H1 (cell line): ENCODE measurements at places on chromosomes 5 and 9. TPM values are rescaled to one million over a fixed set of nuclear protein-coding genes. Genes with fewer than 3 reads are reported as not detected.

- H3K4me1 ChIP-seq: no peaks in the 10 kb centered on the region
- H3K4me3 ChIP-seq: no peak overlapping the region
- H3K36me3 ChIP-seq: no peaks in the 10 kb centered on the region
These were observed 77.9 kb upstream of the RPS23 start for GRCh38 chr5:82356021-82356420.

DNA sequence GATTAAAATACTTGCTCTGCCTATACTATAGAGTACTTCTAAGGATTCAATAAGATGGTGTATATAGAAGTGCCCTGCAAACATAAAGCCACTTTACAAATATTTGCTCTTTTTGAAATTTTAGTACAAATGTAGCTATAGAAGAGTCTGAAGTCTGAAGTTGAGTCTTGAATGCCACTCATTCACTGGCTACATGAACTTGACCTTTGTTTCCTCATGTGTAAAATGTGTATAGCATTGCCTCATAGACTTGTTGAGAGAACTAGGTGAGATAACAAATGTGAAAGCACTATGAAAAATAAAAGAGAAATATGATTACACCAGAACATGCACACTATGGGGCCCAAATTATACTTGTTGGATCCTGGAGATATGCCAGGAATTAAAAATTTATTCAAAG is 244.7 kb downstream of the SEC61B start:
- no peaks in the 10 kb centered on the region for H3K27me3 ChIP-seq
- H3K4me1 ChIP-seq: no peaks in the 10 kb centered on the region
- no peak overlapping the region for H3K27ac ChIP-seq
- no peaks in the 10 kb centered on the region for H3K36me3 ChIP-seq

- H3K36me3 ChIP-seq: no peaks in the 10 kb centered on the region
- no peak overlapping the region for H3K4me3 ChIP-seq
- DNase-seq: no peak
- H3K27ac ChIP-seq: no peak overlapping the region
- H3K27me3 ChIP-seq: no peaks in the 10 kb centered on the region
These were observed 145.8 kb upstream of the PAPPA start for GRCh38 chr9:116007824-116008223.

Gene FOXD4L3
- total RNA-seq: 0.15 TPM in 1 of 2 replicates, not detected in the other

Gene ADGRD2
- 1.1 and 1.4 TPM in 2 replicates for total RNA-seq

DNA sequence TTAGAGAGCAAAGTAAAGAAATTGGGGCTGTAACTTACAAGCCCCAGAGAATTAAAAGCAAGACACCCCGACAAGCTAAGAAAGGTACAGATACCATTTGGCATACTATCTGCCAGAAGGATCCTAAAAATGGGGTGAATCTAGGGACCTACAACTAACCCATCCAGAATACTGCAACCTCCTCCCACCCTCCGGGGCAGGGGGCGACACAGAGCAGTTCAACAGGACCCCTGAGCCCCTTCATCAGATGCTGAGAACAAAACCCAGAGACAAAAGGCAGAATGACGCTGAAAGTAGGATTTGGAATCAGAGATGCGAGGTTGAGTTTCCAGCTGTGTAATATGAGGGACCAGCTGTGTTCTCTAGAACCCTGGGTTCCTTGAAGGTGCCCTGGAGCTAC is 71.2 kb downstream of the EPB41L4B start:
- DNase-seq: no peak
- H3K36me3 ChIP-seq: peaks cover 4% of the 10 kb centered on the region; the same call in 1 of the 2 replicates
- H3K27me3 ChIP-seq: no peaks in the 10 kb centered on the region
- H3K27ac ChIP-seq: no peak overlapping the region
- H3K4me1 ChIP-seq: peaks cover 4% of the 10 kb centered on the region; the same call in 1 of the 2 replicates
- no peak overlapping the region for H3K4me3 ChIP-seq

DNA sequence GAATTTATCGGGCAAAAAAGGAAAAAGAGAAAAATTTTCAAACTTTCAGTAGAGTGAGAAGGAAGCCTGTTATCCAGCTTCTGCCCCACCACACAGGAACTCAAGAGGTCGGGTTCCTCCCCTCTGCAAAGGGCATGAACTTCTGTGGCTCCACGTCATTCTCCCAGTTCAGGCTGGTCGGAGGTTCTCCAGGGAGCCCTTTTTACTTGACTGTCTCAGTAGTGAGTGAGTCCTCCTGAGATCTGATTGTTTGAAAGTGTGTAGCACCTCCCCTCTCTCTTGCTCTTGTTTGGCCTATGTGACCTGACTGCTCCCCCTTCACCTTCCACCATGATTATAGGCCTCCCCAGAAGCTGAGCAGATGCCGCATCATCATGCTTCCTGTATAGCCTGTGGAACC is 9.7 kb downstream of the SPINK1 start:
- no peak overlapping the region for H3K27ac ChIP-seq
- H3K4me3 ChIP-seq: no peak overlapping the region
- no peaks in the 10 kb centered on the region for H3K4me1 ChIP-seq
- no peaks in the 10 kb centered on the region for H3K36me3 ChIP-seq

DNA sequence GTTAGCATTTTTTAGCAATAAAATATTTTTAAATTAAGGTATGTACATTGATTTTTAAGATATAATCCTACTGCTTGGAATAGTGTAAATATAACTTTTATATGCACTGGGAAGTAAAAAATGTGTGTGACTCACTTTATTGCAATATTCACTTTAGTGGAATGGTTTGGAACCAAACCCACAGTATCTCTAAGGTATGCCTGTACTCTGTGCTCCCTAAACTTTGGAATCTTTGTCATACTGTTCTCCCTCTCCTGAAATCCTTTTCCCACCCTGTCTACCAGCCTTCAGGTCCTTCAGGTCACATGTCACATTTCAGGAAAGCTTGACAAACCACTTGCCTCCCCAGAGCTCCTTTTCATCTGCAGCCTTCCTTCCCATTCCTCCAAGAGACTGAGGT is 308.7 kb downstream of the SPOCK1 start:
- H3K27me3 ChIP-seq: no peaks in the 10 kb centered on the region
- no peaks in the 10 kb centered on the region for H3K36me3 ChIP-seq
- H3K27ac ChIP-seq: no peak overlapping the region
- no peaks in the 10 kb centered on the region for H3K4me1 ChIP-seq
- no peak overlapping the region for H3K4me3 ChIP-seq
- DNase-seq: no peak

Gene SPAG8
- total RNA-seq: 0.37 and 0.55 TPM in 2 replicates

DNA sequence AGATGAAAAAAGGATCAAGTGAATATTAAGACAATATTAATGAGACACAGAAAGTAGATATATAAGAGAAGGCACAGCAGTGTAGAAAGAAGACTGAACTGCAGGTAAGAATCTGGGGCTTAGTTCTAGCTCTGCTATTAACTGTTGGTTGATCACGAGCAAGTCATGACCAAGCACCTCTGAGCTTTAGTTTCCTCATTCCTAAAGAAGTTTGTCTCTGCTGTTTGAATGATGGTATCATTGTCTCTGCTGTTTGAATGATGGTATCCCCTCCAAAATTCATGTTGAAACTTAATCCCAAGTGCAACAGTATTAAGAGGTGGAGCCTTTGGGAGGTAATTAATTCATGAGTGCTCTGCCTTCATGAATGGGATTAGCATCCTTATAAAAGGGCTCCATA is 2.5 kb upstream of the NME5 start:
- H3K27ac ChIP-seq: no peak overlapping the region
- H3K27me3 ChIP-seq: no peaks in the 10 kb centered on the region
- H3K36me3 ChIP-seq: no peaks in the 10 kb centered on the region
- no peak overlapping the region for H3K4me3 ChIP-seq
- no peaks in the 10 kb centered on the region for H3K4me1 ChIP-seq

DNA sequence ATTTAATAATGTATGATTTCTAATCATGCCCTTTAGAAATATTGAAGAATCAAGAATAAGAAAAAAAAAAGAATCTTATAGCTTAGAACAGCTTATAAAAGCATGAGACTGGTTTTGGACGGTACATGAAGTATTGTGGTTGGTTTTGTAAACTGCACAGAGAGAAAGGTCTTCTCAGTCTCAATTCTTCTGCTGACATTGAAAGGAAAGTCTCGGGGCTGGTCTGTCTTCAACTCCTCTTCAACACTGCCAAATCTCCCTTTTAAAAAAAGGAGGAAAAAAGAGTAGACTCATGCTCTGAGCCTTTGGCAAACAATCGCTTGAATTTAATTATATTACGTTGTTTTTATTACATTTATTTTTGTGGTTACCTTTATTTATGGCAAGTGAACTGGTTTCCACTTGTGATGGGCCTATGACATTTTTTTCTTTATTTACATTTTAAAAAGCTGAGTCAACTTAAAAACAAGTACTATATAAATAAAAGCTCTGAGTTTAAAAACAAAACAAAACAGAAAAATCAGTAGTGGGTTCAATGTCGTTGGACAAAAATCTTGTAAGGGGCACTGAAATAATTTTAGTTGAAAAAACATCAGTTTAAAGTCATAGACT is 32.8 kb upstream of the EBF1 start:
- no peak for DNase-seq
- H3K27me3 ChIP-seq: no peaks in the 10 kb centered on the region
- H3K4me1 ChIP-seq: no peaks in the 10 kb centered on the region
- no peak overlapping the region for H3K27ac ChIP-seq

- H3K4me3 ChIP-seq: no peak overlapping the region
- H3K4me1 ChIP-seq: no peaks in the 10 kb centered on the region
- H3K27me3 ChIP-seq: no peaks in the 10 kb centered on the region
These were observed 141.5 kb downstream of the GABRG2 start for GRCh38 chr5:162209005-162209605.

Gene DCANP1
- total RNA-seq: not detected in 2 replicates

DNA sequence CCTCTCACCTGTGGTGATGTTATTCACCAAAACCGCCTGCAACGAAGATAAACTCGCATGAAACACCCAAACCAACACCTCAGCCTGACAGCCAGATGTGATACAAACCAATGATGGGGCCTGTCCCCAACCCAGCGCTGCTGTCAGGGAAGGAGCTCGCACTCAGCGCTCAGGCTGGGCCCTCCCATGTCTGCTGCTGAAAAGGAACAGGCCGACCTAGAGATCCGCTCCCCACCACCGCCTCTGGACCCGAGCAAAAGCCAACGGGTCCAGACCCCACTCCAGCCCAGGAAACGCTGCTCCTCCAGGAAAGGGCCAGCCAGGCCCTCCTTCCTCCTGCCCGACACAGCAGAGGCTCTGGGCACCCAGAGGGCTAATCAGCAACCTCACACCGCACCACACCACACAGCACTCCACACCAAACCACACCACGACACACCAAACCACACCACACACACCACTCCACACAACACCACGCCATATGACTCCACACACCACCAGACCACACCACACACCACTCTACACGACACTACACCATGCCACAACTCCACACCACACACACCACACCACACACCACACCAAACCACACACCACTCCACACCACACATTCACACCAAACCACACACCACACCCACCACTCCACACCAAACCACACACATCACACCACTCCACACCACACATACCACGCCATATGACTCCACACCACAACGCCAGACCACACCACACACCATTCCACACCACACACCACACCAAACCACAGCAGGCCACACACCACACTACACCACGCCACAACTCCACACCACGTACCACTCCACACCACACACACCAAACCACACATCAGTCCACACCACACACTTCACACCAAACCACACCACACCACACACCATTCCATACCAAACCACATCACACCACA is 46.5 kb downstream of the GOLM1 start:
- no peak overlapping the region for H3K27ac ChIP-seq
- no peaks in the 10 kb centered on the region; the same call in 1 of the 2 replicates for H3K27me3 ChIP-seq
- H3K36me3 ChIP-seq: no peaks in the 10 kb centered on the region

GRCh38 chr5:91318724-91319123 is 64.4 kb downstream of the ARRDC3 start:
- DNase-seq: no peak
- no peaks in the 10 kb centered on the region for H3K27me3 ChIP-seq
- no peak overlapping the region for H3K4me3 ChIP-seq
- no peaks in the 10 kb centered on the region for H3K4me1 ChIP-seq
- no peak overlapping the region for H3K27ac ChIP-seq

Gene SLC4A9
- total RNA-seq: 0.15 and 0.28 TPM in 2 replicates

DNA sequence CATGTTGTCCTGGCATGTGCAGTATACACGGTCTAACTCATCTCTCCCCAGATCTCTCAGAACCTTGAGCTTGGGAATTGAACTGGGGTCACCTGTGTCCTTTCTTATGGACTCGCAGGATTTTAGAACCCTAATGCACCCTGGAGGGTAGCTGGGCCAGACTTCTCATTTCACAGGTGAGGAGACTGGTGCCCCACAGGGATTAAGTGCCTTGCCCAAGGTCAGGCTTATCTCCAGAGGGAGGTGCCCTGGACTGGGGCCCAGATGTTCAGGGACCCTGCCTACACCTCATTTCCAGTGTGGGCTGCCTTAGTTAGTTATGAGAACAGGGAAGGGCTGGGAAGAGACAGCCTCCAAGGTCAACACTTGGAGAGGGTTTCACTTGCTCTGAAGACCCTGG is 4.0 kb upstream of the NUP214 start:
- no peak overlapping the region for H3K27ac ChIP-seq
- H3K4me1 ChIP-seq: 0 out of 2 replicates have a peak, but pooled peaks cover 3% of the 10 kb centered on the region
- DNase-seq: no peak
- no peak overlapping the region for H3K4me3 ChIP-seq

Gene RASGRF2
- total RNA-seq: 27.7 and 29.5 TPM in 2 replicates

Gene THBS4
- total RNA-seq: 12.8 and 14.2 TPM in 2 replicates

Gene CCL27
- total RNA-seq: not detected in 2 replicates

Gene CDO1
- total RNA-seq: 25.4 and 26.1 TPM in 2 replicates

Gene MEGF9
- 1.3 and 1.8 TPM in 2 replicates for total RNA-seq

Gene SLC34A3
- not detected in 2 replicates for total RNA-seq

Gene PLPP7
- 3.4 TPM in 2 replicates for total RNA-seq

GRCh38 chr5:94693043-94693822 is 74.8 kb downstream of the SLF1 start:
- H3K4me1 ChIP-seq: no peaks in the 10 kb centered on the region
- H3K36me3 ChIP-seq: no peaks in the 10 kb centered on the region
- no peak overlapping the region for H3K27ac ChIP-seq
- H3K4me3 ChIP-seq: no peak overlapping the region
- H3K27me3 ChIP-seq: peaks cover 1% of the 10 kb centered on the region
